Posterior cingulate gyrus (tissue), 11 donors: ENCODE measurements at places on chromosomes 7 and 10.

DNA sequence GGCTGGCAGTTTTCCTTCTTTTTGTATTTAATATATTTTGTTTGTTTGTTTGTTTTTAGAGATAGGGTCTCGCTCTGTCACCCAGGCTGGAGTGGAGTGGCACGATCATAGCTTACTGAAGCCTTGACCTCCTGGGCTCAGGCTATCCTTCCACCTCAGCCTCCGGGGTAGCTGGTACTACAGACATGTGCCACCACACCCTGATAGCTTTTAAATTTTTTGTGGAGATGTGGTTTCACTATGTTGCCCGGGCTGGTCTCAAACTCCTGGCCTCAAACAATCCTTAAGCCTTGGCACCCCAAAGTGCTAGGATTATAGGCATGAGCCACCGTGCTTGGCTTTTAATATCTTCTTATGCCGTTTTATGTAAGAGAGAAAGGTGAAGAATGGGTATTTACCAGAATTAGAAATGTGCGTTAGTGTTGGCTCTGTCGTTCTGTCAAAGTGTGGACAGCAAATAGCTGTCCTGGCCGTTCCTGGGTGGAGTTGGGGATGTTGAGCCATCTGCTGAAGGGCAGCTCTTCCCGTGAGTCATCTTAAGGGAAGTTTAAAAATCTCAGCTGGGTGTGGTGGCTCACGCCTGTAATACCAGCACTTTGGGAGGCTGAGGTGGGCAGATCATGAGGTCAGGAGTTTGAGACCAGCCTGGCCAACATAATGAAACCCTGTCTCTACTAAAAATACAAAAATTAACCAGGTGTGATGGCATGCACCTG lies 14.8 kb downstream of the OGDH start:
- peak; percentile 24 for DNase-seq

DNA sequence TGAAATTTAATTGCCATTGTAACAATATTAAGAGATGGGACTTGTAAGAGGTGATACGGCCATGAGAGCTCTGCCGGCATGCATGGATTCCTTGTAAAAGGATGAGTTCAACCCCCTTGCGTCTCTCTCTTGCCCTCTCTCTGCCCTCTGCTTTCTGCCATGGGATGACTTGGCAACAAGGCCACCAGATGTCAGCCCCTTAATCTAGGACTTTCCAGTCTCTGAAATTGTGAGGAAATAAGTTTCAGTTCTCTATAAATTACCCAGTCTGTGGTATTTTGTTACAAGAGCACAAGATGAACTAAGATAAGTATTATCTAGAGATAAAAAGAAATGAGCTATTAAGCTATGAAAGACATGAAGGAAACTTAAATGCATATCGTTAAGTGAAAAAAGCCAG lies 145.7 kb upstream of the AHR start:
- no peak for DNase-seq

DNA sequence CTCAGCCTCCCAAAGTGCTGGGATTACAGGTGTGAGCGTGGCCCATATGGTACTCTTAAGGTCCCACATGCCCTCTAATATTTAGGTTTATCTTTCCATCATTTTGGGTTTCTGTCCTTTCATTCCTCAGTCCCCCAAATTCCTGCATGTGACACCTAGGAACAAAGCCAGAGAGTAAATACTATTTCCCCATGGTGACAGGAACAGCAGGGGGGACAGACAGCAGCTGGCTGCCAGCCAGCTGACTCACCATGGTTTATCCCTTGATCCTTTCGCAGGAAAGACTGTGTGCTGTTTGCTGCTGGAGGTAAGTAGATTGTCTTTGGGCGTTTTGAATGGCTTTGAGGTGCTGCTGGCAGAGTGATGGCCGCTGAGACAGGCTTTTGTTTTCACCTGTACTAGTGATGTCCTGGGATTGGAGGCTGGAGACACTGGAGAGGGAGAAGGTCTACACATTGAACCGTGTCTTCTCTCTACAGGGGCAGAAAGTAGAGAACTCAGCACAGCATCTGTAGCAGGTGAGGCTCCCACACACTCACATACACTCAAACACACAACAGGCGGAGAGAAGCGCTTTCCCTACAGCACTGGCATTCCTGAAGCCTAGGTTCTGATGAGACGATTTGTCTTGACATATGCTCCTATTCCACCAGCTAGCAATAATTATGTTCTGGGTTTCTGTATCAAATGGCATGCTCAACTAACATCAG lies 83.7 kb upstream of the EFCAB10 start:
- no peak for DNase-seq

- no peak for DNase-seq
Observed at GRCh38 chr10:69146759-69147158, 22.8 kb downstream of the VPS26A start.
